Stimulated activated CD4-positive, alpha-beta T cell treated with anti-CD3 and anti-CD28 coated beads, Interleukin-2, amount 100 ng/mL, for 48 hours (primary cell): ENCODE measurements at places on chromosomes 7 and 10.

DNA sequence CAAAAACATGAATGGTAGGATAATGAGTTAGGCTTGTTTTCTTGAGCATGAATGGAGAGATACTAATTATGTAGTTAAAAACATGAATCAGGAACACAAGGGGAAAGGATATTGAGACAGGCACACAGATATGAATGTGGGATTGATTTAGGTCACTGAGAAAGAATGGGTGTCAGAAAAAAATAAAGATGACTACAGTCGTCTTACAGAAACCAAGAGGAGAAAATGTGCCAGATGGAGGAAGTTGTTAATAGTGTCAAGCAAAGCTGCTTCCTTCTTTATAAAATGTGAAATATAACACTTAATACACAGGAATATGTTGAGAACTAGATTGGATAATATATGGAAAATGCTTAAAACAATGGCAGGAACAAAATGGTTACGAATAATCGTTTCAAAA lies 173.3 kb upstream of the BET1 start:
- no peak for DNase-seq

DNA sequence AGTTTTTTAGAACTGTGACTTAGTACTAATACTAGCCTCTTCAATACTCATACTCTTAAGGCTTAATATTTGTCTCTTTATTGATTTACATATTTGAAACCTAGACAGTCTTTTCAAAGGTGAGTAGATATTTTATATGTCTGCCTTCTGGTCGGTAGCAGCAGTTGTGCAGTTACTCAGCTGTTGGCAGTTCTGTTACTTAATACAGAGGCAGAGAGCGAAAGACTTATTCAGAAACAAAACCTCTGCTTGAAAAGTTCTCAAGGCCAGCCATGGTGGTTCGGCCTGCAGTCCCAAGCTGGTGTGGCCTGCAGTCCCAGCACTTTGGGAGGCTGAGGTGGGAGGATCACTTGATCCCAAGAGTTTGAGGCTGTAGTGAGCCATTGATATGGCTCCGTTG lies 84.2 kb downstream of the AUTS2 start:
- DNase-seq = no peak

- DNase-seq = no peak
These were observed 29.8 kb upstream of the EPC1 start for GRCh38 chr10:32376771-32377170.

DNA sequence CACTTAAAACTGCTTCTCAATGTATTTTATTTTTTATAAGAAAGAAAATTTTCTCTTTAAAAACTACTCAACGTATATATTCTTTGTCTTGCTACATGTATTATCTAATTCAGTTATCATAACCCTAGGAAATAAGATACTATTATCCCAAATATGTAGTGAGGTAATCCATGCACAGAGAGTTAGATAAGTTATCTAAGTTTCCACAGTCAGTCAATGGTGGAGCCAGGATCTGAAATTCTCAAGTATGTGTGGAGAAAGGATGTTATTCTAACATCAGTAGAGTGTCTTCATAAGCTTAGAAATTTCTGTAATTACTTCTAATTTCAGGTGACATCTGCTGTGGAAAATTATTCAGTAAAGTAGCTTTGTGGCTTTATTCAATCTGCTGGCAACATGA lies 239.9 kb downstream of the CSTF2T start:
- DNase-seq = no peak

GRCh38 chr10:16436367-16436757 lies 448 bp upstream of the PTER start:
- no peak for DNase-seq
